ENCODE measurements at places on chromosomes 2 and 18.

GRCh38 chr2:236919209-236919608 is 166.5 kb upstream of the COPS8 start:
- no peak for DNase-seq

GRCh38 chr2:165725421-165725820 is 68.6 kb downstream of the GALNT3 start:
- no peak for DNase-seq

DNA sequence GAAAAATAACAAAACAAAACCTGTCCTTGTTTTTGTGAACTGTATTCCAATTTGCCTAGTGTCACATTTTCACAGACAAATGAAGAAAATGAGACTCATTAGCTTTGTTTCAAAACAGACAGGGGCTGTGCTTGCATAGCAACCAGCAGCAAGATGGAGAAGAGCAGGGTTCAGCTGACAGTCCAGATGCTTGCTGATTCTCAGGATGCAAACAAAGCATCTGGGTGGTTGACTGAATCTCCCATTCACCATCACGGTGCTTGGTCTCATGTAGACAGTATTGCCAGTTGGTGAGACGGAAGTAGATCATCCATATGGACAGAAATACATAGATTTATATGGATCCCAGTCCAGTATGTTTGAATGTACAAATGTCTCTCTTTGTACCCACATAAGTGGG is 326.8 kb downstream of the CCDC85A start:
- DNase-seq = no peak

DNA sequence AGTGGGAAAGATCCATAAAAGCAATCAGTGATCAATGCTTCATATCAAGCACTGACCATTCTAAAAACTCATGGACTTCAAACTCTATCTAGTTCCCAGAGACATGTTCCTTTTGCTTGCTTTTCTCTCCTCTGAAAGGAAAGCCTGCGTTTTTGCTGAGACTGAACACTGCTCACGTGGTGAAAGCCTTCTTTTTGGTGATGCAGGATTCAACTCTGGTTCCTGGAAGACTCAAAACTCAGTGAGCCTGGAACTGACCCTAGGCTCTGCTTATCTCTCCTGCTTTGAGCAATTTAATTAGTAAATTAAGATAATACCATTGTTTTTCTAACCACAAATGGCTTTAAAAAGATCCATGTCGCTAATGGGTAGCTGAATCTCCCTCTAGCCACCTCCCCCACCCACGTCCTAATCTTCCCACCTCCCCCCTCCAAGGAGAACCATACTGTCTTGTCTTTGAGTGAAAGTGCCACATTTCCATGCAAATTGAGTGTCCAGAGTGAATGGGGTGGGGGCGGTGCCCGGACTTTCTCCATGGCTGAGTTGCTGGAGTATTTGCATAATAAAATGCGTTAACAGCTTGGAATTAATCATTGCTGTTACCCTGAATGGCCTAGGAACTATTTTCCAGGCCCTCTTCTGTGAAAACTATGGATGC is 130.5 kb downstream of the BCL11A start:
- DNase-seq = no peak

DNA sequence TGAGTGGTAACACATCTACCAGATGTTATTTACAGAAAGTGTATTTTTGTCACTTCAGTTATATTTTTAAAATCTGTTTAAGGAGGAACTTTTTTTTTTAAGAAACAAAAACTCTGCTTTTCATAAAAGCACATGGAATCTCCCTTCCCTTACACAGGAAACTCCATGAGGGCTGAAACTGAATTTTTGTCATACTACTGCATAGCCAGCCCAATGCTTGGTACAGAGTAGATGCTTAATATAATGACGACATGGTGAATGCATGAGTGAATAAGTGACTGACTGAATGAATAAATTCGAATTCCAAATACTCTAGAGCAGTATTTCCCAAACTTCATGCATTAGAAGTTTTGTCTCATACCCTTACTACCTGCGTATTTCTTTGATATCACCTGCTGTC is 86.5 kb downstream of the ROCK2 start:
- DNase-seq = no peak

- no peak for DNase-seq
These were observed 205.7 kb downstream of the CYP26B1 start for GRCh38 chr2:71941726-71942525.

DNA sequence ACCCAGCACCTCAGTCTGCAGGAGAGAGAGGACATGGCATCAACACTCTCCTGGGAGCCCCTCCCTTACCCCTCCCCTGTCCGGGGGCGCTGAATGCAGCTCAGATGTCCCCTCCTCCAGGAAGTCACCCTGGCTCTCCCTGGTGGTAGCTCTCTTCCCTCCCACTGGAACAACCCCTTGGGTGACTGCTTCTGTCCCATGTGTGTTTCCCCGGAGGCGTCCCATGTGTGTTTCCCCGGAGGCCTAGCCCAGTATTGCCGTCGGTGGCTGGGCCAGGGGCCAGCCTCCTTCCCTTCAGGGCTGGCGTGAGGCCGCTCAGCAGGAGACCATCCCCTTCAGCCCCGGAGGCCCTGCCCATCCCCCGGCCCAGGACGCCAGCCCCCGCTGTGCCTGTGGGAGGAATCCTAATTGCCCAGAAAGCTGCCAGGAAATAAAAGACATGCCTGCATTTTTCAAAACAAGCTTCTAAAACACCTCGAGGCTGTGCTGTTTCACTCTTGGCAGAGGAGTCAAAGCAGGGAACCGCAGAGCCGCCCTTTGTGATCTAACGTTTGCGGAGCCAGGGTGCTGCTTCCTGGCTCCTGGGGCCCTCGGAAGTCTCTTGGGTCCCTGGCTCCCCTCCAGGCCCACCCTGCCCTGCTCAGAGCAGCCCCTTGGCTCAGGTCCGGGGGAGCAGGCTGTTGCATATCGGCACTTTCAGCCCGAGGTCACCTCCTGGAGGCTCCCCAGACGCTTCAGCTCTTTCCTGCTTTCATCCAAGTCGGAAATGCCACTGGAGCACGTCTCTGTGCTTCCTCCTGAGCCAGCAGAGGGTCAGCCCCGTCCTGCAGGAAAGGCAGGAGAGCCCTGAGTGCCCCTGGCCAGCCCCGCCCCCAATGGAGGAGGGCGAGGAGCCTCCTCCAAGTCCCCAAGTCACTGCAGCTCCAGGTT is 11.4 kb downstream of the SNED1 start:
- peak; percentile 82 for DNase-seq

GRCh38 chr2:210460322-210461227 is 16.0 kb downstream of the LANCL1 start:
- DNase-seq = no peak

DNA sequence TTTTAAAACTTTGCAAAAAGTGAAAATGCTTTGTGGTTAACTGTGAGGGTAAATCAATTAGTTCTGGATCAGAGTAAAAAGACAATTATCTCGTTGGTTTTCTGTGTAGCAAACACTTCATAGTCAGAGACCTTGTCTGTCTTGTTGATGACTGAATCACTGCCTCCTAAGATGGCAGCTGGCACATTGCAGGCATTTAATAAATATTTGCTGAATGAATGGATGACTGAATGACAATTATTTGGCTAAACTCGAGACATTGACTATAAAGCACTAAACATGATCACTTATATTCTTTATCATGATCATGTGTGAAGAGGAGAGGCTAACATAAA is 96.2 kb downstream of the MAIP1 start:
- no peak for DNase-seq

- peak; percentile 50 for DNase-seq
These were observed 223.7 kb upstream of the RAB6C start for GRCh38 chr2:129755786-129756185.

DNA sequence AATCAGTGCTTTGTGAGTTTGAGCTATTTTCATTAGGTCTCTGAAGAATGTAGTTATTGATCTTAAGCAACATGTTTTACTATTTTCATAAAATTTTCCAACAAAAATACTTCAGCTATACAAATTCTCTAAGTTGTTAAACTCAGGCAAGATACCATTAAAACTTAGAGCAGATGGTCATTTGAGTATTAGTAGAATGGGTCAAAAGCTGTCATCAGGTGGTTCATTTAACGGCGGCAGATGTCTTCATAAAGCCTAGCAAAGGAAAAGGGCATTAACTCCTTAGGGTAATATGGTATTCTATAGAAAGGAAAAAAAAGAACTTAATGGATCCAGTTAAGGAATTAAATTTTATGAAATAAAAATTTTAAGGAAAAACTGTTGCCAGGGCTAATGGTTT is 19.2 kb downstream of the MIB1 start:
- no peak for DNase-seq

DNA sequence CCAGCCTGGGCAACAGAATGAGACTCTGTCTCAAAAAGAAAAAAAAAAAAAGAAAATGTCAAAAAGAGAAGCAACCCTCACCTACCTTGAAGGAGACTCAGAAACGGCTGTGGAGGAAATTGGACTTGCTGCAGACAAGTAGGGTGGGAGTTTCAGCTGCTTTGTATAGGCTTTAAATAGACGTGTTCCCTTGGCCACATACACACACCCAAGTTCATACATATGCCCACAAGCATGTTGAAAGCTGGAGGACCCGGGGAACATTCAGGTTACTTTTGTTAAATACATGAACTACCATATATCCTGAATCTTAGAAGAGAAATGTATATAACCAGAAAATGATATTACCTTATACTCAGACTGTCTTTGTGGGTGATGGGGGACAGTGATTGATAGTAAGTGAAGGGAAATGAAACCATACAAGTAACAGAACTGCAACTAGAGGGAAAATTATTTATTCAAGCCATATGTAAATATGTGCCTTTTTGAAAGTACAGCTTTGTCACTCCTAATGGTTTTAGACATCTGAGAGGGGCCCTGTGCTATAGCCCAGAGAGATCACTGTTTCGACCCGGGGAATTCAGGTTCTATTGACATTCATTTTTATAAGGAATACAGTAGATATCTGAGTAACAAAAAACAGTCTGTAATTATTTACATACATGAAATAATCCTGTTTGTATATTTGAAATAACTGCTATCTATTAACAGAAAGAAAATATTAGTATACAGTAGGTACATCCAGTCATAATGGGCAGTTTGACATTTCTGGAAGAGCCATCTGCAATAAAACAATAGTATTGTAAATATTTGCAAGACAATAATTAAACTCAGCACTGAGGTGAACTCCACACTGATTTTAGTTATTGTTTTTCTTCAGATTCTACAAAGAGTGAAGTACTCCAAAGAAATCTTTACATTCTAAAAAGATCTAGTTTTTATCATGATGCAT is 48.0 kb upstream of the TGIF1 start:
- DNase-seq = no peak

- no peak for DNase-seq
These were observed 135.4 kb upstream of the TTC39C start for GRCh38 chr18:23879126-23879525.

- peak; percentile 83 for DNase-seq
These were observed 997 bp downstream of the BOK start for GRCh38 chr2:241559323-241560161.

DNA sequence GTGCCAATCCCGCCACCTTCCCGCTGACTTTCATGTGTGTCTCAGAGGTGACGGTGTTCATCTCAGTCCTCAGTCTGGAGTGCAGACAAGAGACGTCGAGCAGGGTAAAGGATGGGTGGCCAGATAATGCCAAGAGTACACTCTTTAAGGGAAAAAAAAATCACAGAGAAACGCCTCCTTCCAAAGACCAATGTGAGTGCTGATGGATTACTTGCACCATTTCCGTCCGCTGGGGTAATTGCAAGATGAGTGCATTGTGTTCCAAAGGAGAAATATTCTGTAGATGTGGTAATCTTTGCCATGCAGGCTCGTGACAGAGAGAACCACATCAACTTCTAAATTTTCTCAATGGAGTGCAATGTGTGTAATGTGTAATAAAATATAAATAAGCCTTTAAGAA is 81.0 kb downstream of the KLHL29 start:
- no peak for DNase-seq

GRCh38 chr2:240911641-240912265 is 5.6 kb downstream of the CROCC2 start:
- no peak for DNase-seq

DNA sequence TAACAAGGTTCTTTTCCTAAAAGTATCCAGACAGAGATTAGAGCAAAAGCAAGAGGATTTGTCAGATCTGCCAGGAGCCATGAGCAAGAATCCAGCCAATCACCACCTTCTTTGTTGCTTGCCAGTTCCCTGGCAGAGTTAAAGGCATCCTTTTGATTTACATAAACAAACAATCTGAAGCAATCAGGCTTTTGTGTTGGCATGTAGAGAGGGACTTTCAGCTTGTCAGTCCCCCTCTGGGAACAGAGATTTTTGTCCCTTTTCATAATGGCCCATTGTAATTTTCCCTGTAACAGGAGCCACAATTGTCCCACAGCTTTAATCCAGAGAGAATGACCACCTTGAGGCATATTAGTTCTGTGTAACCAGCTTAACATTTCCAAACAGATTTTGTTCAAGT is at the start of gene ERMN:
Gene ERMN, minus strand, starts transcription at position 39 of the 400 bp plus-strand sequence. CDS start 182 bp downstream, outside the sequence.
- no peak for DNase-seq

DNA sequence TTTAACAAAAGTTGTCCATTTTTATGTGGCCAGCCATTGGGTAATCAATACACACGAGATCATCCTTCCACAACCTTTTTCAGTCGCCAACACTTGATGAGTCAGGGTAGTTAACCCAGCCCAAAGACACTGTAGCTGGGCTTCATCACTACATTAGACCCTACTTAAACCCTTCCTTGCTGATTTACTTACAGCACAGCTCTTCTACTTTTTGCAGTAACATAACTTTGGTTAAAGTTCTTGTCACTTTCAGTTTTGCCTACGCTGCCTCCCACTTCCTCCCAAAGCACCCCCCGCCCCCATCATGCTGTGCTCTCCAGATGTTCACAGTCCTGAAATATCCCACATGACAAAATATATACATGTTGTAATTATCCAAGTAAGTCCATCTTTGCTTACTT is 103.6 kb downstream of the CDK15 start:
- DNase-seq = no peak

DNA sequence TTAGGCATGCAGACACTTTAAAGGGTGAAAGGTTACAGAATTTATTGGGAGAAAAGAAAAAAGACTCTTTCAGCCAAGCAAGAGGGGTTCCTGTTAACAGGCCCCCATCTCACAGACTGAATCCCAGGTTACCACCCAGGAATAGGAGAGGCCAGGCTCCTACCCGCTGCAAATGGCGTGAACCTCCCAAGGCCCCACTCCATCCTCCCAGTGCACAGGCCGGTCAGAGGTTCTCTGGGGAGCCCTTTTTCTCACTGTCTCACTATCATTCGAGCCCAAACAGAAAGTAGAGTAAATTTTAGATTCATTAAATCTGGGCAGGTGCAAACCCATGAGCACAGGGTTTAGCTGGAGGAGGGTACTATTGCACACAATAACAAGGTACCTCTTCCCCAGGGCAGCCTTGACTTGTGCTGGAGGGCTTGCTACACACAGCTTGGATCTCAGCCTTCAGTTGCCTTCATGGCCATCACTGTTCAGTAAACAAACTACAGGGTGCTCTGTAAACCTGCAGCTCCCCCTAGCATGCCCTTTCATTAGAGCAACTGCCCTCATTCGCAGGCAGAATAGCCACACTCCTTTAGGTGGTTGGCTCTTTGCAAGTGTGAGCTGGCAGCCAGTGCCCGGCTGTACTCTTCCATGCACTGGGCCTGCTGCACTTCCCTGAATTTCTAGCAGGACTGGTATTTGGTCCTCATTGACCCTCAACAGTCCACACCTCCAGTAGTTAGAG is 7.3 kb upstream of the PLEK start:
- DNase-seq = no peak

- DNase-seq = no peak
These were observed 126.6 kb downstream of the TMEM131 start for GRCh38 chr2:97868986-97869721.

GRCh38 chr18:22230471-22230945 is 61.1 kb downstream of the GATA6 start:
- DNase-seq = no peak

GRCh38 chr2:216956820-216957493 is 97.1 kb upstream of the TNP1 start:
- no peak for DNase-seq

- DNase-seq = no peak
These were observed 116.6 kb downstream of the SRBD1 start for GRCh38 chr2:45494275-45494977.
